ENCODE measurements at places on chromosomes 13 and 19. TPM values are rescaled to one million over a fixed set of nuclear protein-coding genes. Genes with fewer than 3 reads are reported as not detected.

GJA3 gene
- 5.4 TPM for polyA plus RNA-seq

MUC16 gene
- polyA plus RNA-seq = not detected

FCER2 gene
- polyA plus RNA-seq = 0.06 TPM

SIGLEC12 gene
- not detected for polyA plus RNA-seq

SLITRK5 gene
- under 0.01 TPM for polyA plus RNA-seq

MTUS2 gene
- polyA plus RNA-seq = 28.7 TPM

KLK11 gene
- 0.35 TPM for polyA plus RNA-seq

LILRA6 gene
- 1.7 TPM for polyA plus RNA-seq

VSTM1 gene
- not detected for polyA plus RNA-seq

DNAAF3 gene
- 4.4 TPM for polyA plus RNA-seq

FBXW9 gene
- 1.0 TPM for polyA plus RNA-seq

GPR12 gene
- 0.01 TPM for polyA plus RNA-seq

SUGP1 gene
- 41.0 TPM for polyA plus RNA-seq

RAB11B gene
- polyA plus RNA-seq = 126 TPM

OR7A5 gene
- polyA plus RNA-seq = not detected

RGL3 gene
- polyA plus RNA-seq = 2.2 TPM

NMRK2 gene
- 1,244 TPM for polyA plus RNA-seq

MEGF8 gene
- 22.8 TPM for polyA plus RNA-seq

CASP14 gene
- polyA plus RNA-seq = not detected

SLAIN1 gene
- polyA plus RNA-seq = 2.3 TPM

IZUMO4 gene
- 5.8 TPM for polyA plus RNA-seq

PSG7 gene
- polyA plus RNA-seq = not detected

SAFB gene
- polyA plus RNA-seq = 48.9 TPM

LYL1 gene
- polyA plus RNA-seq = 7.7 TPM

ZNF836 gene
- 3.0 TPM for polyA plus RNA-seq

GNG7 gene
- 11.7 TPM for polyA plus RNA-seq

PSG4 gene
- not detected for polyA plus RNA-seq

FPR1 gene
- 0.15 TPM for polyA plus RNA-seq

ZNF430 gene
- polyA plus RNA-seq = 2.4 TPM

SPRED3 gene
- 1.3 TPM for polyA plus RNA-seq

ATP4A gene
- polyA plus RNA-seq = not detected

ZNF568 gene
- polyA plus RNA-seq = 5.8 TPM

VMAC gene
- polyA plus RNA-seq = 1.3 TPM

KLK10 gene
- polyA plus RNA-seq = 0.33 TPM

PRTN3 gene
- polyA plus RNA-seq = not detected

PSG11 gene
- not detected for polyA plus RNA-seq

PSG6 gene
- polyA plus RNA-seq = not detected

PODNL1 gene
- polyA plus RNA-seq = 1.6 TPM

ZNF699 gene
- 0.91 TPM for polyA plus RNA-seq

RDH8 gene
- polyA plus RNA-seq = not detected

KLK15 gene
- not detected for polyA plus RNA-seq

DYRK1B gene
- 13.8 TPM for polyA plus RNA-seq

CFAP97D2 gene
- not detected for polyA plus RNA-seq

SIGLEC6 gene
- polyA plus RNA-seq = not detected

ZNF587B gene
- 5.9 TPM for polyA plus RNA-seq

KCNN1 gene
- 0.08 TPM for polyA plus RNA-seq

CKAP2 gene
- polyA plus RNA-seq = 3.9 TPM

DIRAS1 gene
- 168 TPM for polyA plus RNA-seq

CGB5 gene
- not detected for polyA plus RNA-seq

ZNF491 gene
- polyA plus RNA-seq = 1.2 TPM

OVOL3 gene
- not detected for polyA plus RNA-seq

ELOF1 gene
- 47.5 TPM for polyA plus RNA-seq

LHFPL6 gene
- polyA plus RNA-seq = 41.8 TPM

ZNF419 gene
- polyA plus RNA-seq = 7.3 TPM

ZSCAN4 gene
- 0.11 TPM for polyA plus RNA-seq

LRRC25 gene
- 2.8 TPM for polyA plus RNA-seq

SYNGR4 gene
- not detected for polyA plus RNA-seq
